ENCODE measurements at places on chromosomes 1 and 21.

DNA sequence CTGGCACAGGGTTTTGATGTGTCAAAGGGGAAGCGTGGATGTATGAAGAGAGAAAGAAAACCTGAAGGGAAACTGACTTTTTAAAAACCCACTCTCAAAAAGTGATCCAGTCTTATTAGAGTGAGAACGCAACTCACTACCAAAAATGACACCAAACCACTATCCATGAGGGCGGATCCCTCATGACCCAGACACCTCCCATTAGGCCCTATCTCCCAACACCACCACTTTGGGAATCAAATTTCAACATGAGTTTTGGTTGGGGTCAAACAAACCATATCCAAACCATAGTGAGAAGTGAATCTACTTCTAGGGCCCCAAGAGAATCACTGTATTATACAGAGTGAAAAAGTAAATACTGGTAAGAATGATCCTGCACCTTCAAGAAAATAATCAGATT is 53.5 kb downstream of the FNBP1L start:
- no peak for DNase-seq

GRCh38 chr1:918353-918752 is 5.4 kb upstream of the SAMD11 start:
- no peak for DNase-seq

GRCh38 chr1:158180741-158181576 is at the start of gene CD1D:
CD1D (plus strand) TSS chr1:158180895; CDS start chr1:158181102, 207 bp downstream.
- DNase-seq = peak; percentile 53

- no peak for DNase-seq
These were observed 196.5 kb upstream of the POU3F1 start for GRCh38 chr1:38243106-38243505.

DNA sequence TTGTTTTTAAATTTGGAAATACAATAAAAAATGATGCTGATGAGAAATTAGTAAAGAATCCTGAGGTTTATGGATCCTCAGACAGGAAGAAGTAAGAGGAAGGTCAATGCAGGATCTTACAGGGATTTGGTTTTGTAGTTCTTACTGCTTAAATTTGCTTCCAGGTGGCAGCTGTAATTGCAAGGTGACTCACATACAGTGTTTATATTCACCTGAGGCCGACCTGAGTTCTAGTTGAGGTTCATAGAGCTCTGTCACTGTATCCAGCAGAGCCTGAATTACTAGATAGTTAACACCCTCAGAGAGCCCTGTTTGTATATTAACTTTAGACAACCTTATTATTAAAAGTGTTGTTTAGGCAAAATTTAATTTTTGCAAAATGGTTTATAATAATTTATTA is 1.4 kb upstream of the WDR26 start:
- DNase-seq = no peak

DNA sequence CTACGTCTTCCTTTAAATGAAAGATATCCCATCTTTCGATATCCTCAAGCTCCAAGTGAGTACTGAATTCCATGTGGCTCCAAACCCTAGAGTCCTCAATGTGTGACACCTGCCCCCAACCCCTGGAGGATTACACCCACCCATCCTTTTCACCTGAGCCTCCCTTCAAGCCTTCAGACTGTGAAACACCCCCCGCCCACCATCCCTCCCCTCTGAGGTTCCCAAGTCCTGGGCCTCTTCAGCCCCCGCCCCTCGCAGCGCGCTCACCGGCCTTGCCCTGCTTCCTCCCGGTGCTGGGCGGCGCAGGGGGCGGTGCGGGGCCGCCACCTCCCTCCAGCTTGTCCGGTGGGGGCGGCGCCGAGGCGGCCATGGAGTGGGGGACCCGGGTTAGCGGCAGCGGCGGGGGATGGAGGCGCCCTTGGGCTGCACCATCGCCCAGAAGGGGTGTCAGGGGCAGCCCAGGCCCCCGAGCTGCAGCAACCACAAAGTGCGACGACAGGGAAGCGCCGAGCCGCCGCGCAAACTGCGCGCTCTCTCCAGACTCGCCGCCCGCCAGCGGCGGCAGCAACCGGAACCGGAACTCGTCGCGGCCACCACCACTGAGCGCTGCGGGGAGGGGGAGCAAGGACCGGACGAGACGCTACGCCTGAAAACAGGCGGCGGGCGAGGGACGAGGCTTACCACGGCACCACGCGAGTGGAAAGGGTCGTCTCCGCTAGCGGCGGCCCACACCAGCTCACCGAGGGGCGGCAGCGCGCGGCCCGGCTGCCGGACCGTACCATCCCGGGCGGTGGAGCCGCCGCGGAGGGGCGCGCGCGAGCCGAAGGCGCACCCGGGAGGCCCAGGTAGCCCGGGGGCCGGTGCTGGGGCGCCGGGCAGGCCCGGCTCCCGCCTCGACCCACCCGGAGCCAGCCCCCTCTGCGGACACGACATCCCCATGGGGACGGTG is at the start of gene PYGO2:
Gene PYGO2, minus strand, starts transcription at position 576 of the 949 bp plus-strand sequence. Its CDS starts 206 bp downstream, at position 370.
- DNase-seq = peak; percentile 89

GRCh38 chr1:113557187-113557586 is 166.9 kb downstream of the MAGI3 start:
- no peak for DNase-seq

GRCh38 chr1:165610866-165611265 is 20.2 kb upstream of the MGST3 start:
- DNase-seq = no peak

GRCh38 chr1:65719391-65719790 is 73.3 kb upstream of the PDE4B start:
- no peak for DNase-seq

DNA sequence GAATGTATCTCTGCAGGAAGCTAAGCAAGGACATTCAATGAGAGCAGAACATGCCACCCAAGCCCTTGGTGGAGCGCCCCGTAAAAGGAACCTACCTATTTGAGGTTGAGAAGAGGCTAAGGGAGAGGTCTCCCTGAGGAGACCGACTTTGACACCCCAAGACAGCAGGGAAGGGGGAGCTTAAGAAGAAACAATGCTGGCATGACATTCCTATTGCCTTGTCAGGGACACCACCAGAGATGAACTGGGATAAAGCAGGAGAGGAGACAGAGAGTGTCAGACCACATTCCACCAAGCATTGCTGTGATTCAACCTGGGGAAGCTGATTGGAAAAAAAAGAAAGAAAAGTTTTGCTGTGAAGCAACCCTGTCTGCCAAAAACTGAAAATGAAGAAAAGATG is 13.3 kb upstream of the S100A2 start:
- no peak for DNase-seq

- DNase-seq = no peak
These were observed 31.2 kb upstream of the IFNAR2 start for GRCh38 chr21:33198346-33199099.

DNA sequence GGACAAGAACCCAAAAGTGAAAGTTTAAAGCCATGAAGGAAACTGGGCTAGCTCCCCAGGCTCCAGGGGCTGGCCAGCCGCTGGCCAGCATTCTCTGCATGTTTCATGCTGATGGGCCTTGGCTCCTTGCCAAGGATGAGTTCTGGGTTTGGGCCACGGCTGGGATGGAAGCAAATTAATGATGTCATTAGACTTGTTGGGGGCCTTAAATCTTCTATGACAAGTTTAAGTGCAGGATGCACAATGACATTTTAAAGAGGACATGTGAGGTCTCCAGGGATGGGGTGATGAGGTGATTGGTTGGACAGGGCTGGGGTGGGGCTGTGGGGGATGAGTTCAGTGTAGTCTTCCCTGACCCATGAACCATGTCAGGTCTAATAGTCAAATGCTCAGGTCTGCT is 199.6 kb downstream of the TRABD2B start:
- DNase-seq = no peak

- DNase-seq = peak; percentile 20
These were observed 479.3 kb upstream of the RUNX1 start for GRCh38 chr21:35528116-35529042.

DNA sequence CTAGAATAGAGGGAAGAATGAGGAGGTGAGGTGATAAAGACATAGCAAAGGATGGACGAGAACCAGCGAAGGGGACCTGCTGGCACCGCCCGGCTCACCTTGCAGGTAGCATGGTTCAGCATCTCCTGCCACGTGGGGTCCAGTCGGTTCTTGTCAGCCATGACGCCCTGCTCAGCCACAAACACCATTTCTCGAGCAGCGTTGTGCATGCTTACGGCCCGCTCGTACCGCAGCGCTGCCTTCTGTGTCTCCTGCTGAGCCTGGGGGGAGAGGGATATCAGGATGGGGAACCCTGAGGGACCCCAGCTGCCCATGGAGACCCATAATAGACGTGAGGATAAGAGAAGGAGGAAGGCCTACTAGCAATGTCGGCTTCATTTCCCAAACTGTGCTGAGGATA is 11.4 kb downstream of the SH3BP5L start:
- no peak for DNase-seq

DNA sequence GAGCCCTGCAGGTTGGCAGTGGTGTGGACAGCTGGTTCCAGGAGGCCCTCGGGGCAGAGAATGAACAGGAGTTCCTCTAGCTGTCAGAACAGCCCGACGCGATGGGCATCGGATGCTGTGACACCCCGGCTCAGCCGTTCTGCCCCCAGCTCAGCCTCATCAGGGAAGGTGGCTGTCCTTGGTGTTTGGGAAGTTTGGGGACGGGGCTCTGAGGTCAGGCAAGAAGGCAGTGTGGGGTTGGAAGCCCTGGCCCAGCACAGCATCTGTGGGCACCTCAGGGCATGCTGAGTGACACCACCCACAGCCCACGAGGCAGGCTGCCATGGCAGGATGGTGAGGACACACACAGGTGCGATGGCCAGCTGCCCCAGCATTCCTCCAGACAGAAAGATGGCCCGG is 40.9 kb upstream of the CCDC27 start:
- DNase-seq = no peak

DNA sequence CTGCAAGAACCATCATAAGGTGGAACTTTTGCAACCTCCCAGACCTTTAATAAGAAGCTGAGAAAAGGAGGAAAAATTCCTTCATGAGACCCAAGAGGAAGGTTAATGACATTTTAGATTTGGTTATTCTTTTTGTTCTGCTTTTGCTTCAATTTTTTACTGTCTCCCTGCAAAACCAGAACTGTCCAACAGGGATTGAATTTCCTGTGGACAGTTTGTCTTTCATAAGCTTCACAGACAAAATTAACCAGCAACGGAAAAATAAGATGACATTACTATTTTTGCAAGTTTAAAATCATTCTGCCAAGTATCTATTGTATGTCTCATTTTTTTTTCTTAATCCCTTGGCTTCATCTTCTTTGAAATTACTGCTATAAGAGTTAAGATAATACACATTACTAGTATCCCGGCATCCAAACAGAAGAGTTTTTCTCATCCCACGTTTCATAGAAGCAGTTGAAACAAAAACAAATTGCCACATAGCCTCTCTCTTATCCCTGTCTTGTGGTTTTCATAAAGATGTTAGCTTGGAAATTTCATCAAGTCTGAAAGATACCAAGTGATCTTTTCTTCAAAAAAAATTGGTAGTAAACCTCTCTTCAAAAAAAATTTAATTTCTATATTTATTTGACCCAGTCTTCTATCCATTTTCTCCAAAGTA is 465.3 kb upstream of the PTBP2 start:
- no peak for DNase-seq

- no peak for DNase-seq
These were observed 1.1 kb downstream of the IL24 start for GRCh38 chr1:206898089-206898914.

DNA sequence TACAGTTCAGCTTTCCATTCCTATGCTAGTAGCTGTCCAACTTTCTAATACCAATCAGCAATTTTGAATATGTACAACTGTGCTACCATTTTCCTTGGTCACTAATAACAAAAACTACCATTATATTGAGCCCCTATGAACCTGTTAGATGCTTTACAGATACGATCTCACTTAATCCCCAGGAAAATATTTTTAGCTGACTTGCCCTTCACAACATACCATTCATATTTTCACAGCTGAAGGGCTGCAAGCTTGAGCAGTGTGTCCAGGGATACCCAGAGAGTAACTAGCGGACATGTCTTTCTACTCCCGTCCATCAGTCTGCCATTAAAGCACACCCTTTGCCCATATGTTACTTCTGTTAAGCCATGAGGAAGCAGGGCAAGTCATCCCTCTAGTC is 140.5 kb downstream of the SPATA46 start:
- DNase-seq = no peak

DNA sequence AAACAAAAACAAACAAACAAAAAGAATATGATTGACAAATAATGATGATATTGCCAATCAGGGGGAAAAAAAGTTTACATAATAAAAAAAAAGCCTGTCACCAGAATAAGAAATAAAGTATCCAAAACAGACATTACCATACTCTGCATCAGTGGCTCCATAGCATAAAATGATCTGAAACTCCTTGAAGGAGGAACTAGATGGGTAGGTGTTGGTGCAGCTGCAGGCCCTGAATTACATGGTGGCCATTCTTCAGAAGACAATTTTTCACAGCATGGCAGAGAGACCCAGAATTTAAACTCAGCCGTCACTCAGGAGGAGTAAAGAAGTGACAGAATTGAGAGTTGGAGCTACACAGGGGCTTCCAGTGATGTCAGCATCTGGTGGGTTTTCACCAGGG is 60.2 kb downstream of the GLUL start:
- peak; percentile 51 for DNase-seq

GRCh38 chr1:173420330-173420806 is 56.8 kb upstream of the PRDX6 start:
- peak; percentile 93 for DNase-seq

- DNase-seq = peak; percentile 43
These were observed 11.1 kb downstream of the DIPK1A start for GRCh38 chr1:92949937-92950817.

Data from NAMALWA (cell line).